Left hindlimb (tissue), 1 donor: ENCODE measurements at places on chromosomes 12 and 14.

GRCh38 chr12:11744410-11744801 lies 94.9 kb downstream of the ETV6 start:
- no peak for DNase-seq

- no peak for DNase-seq
Measured at GRCh38 chr14:33477797-33478196, 473.1 kb downstream of the EGLN3 start.

DNA sequence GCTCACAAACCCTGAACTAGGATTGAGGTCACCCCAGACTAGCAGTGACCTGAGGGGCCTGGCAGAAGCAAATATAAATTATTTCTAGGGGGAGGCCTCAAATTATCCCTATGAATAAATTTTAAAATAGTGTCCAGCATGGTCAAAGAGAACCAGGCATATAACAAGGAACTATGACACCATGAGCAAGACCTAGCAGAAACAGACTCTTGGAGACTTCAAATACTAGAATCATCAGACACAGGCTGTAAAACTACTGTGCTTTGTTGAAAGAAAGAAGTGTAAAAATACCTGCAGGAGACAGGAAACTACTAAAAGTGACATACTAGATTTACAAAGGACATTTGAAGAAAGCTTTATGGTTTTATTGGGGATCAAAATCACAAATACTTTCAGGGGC lies 3.2 kb upstream of the BCL7A start:
- DNase-seq: no peak

DNA sequence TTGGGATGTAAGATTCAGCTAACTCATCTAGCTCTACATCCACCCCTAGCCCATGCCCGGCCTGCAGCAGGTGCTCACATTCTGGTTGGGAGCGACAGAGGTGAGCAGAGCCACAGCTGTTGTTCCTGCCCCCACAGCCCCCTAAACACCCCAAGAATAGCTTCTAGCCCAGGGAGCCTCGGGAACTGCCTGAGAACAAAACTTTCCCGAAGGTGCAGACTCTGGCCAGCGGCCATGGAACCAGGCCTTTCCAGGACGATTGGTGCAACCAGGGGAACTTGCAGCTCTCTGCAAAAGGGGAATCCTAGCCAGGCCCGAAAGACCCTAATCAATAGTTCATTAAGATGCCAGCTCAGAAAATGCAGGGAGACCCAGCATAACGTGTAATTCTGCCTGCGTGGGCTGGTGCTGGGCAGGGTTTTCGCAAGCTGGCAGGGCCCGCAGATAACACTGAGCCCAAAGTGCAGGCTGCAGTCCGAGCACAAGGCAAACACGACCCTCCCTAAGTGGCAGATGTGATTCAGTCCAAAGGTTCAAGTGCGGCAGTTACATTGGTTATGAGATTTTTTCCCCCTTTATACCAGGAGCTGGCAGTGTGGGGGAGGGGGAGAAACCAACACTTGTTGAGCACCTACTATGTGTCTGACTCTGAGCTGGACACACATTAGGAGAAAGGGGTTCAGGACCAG lies 122.5 kb upstream of the MAP1LC3B2 start:
- DNase-seq: no peak

DNA sequence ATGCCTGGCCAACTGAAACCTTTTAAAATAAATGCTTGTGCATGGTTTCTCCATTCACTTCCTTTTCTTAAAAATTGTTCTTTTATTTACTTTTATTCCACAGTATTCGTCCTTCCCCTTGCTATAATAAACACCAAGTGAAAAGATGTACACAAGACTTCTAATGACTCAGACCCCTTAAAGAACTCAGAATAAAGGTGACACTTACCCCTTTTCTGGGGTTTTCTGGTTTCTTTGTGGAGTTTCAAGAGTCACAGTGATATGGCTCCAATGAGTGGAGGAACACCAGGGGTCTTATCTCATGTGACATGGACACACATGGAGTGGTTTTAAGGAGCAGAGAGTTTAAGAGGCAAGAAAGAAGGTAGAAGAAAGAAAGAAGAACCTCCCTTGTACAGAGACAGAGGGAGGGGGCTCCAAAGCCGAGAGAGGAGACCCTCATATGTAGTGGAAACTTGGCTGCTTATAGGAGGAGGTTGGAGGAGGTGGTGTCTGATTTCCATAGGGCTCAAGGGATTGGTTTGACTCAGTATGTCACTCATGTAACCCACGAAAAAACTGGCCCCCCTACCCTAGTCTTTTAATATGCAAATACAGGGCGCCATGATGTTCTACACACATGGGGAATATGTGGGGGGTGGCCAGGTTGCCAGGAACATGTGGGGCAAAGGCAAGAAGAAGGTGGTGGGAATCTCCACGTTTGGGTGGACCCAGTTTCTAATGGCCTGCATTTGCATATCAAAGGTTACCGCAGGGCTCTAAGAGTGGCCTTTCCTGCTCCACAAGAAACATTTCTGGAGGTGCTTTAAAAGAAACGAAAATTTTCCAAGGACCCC lies 22.1 kb upstream of the CD69 start:
- no peak for DNase-seq

DNA sequence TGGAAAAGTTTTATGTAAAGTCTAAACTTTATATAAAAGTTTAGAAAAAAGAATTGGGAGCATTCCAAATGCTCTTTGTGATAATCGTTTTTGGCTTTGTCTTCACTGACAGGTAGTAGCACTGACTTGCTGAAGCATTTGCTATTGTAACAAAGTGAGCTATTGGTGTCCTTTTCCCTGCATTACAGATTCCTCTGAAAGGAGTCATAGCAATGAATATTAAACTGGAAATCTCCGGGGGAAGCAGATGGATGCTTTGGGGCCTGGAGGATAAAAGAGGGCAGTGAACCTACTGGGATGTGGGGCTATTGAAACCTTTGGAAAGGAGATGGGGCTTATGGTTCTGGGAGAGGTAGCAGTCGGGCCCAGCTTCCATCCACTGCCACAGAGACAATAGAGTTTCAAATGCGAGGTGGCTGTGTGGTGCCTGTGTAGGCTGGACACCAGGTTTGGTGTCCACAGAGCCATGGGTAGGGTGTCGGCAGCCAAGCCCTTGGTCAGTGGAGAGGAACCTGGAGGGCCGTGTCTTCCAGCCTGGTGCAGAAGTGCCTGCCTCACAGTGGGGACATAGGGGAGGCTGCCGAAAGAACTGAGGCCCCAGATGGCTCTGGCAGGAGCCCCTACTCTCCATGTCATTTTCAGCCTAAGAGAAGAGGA lies 10.1 kb downstream of the GSG1 start:
- DNase-seq: no peak

DNA sequence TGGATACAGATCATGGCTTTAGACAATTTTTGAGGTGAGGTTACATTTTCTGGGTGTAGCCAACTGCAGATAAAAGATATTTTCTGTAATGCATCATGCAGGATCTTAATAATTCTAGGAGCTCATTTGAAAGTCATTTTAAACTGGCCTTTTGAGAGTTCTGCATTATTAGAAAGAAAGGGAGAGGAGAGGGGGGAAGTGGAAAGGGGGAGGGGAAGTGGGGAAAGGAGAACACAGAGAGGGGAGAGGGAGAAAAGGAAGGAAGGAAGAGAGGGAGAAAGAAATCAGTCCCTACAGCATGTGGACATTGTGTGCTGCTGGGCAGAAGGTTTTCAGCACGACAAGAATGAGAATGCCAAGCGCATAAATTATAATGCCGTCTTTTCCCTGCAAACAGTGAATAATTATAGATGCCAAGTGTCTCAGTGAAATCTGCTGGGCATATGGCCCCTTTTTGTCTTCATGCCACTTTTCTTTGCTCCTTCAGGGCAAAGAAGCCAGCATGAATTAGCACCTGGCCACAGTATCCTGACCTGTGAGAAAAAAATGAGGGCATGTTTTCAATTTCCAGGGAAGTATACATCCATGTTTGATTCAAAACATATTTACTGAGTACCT lies 22.7 kb upstream of the PPP2R5C start:
- DNase-seq: no peak

- DNase-seq: no peak
Measured at GRCh38 chr14:75329369-75329768, 50.7 kb downstream of the FOS start.

DNA sequence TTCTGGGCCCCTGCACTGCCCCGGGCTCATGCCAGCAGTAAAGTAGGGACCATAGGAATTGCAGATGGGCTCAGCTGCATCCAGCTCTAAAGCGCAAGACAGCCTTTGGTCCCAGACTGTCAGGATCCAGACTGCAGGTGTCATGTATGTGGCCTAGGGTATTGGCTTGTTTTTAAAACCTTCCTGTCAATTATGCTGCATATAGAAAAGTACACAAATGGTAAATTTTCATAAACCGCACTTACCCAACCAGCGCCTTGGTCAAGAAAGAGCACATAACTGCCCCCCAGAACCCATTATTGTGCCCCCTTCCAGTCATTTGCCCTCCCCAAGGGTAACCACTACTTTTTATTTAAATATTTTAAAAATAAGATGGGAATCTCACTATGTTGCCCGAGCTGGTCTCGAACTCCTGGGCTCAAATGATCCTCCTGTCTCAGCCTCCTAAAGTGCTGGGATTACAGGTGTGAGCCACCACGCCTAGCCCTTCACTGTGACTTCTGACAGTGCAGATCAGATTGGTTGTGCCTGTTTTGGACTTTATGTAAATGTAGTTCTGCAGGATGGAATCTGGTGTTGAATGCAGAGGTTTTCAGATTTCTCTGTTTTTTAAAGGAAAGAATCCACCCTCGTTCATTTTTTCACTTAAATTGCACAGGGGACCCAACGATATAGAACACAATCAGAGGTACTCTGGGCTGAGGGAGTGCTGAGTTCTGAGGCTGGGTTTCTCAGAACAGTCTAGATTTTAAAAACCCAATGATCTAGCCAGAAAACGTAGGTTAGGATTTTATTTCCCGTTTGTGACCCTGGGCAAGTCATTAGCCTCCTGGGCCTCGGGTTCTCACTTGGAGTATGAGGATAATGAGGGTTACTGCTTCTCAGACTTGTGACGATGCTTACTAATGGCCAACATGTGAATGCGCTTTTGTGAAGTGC lies 6.7 kb downstream of the NR4A1 start:
- DNase-seq: no peak

DNA sequence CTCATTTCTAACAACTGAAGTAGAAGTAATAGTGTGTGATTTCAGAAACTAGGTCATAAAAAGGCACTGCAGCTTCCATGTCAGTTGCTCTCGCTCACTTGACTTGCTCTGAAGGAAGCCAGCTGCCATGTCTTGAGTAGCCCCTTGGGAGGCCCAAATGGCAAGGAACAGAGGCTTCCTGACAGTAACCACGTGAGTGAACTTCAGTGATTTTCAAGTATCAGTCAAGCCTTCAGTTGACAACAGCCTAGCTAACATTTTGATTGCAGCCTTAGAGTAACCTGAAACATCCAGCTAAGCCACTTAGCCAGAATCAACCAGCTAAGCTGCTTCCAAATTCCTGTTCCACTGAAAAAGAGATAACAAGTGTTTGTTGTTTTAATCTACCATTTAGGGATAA lies 26.7 kb downstream of the TOGARAM1 start:
- DNase-seq: no peak

- DNase-seq: no peak
Measured at GRCh38 chr14:36194663-36195062, 18.1 kb upstream of the PTCSC3 start.

- no peak for DNase-seq
Measured at GRCh38 chr14:64695071-64695470, 9.2 kb upstream of the PLEKHG3 start.

- peak; percentile 85 for DNase-seq
Measured at GRCh38 chr12:49187184-49187583, 1.7 kb downstream of the TUBA1A start.

DNA sequence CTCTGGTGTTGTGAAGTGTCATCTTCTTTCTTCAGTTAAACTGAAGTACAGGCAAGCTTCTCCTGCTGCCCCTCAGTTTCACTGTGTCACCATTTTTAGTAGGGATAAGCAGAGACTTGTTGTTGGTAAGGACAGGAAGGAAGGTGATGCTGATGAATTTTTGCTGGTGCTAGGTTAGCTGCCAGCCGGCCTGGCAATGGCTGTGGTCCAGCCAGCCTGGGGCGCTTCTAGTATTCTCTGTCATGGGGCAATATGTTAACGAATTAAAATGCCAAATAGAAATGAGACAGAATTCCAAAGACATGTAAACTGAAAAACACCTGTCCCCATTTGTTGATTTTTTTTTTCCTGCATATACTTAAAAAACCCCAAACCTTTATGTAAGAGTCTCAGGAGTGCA lies 602.9 kb downstream of the DIO2 start:
- DNase-seq: no peak

DNA sequence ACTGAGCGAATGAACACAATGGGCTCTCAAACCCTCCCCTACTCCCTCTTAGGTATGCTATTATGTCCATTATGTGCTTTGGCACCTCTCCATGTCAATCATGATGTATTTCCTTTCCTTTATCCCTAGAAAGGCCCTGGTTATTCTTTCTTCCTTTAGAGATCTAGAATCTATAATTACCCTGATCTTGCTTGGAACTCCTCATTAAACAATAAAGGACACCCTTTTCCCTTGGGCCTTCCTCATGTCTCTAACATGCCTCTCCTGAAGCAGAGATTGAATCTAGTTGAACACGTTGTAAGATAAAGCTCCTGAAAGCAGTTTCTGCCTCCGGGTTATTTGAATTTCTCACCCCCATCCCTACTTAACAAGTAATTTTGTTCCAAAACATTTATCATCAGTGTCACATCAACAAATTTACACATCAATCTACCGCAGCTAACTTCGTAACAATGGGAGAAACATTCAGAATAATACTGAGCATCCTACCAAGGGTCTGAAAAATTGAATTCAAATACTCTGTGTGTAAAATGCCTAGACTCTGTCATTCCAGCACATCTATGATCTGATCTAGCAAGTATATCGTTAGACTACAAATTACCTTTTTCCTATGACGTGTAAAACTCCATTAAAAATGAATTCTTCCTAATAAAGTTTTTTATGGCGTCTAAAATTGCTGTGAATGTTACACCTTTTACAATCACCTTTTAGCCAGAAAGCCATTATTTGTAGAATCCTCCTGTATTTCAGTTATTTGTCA lies 5.4 kb downstream of the USP44 start:
- no peak for DNase-seq

DNA sequence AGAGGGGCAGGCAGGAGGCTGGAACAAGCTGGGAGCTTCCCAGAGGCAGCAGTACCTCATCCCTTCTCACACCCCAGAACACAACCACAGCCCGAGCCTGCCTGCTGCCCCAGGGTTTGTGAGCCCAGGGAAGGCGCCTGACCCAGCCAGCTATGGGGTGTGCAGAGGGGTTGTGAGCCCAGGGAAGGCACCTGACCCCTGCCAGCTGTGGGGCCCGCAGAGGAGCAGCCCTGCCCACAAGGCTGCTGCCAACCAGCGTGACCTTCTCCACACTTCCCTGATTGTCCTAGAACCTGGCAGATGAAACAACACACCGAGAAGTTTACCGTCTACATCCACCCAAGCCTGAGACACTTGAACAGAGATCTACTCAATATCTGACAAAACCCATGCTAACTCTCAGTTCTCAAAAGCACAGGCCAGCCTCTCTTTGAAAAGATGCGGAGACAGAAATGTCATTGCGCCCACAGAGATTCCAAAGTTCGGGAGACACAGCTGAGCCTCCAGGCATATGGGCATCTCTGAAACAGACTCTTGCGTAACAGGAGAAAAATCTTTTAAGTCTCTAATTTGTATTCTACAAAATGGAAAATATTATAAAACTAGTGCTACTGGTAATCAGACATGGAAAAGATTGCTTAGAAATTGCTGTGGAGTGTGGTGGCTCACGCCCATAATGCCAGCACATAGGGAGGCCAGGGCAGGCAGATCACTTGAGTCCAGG lies 47.3 kb downstream of the SFSWAP start:
- no peak for DNase-seq

GRCh38 chr12:132021965-132022364 lies 72.2 kb downstream of the EP400 start:
- no peak for DNase-seq

- DNase-seq: no peak
Measured at GRCh38 chr14:76638841-76639240, 122.4 kb upstream of the VASH1 start.

GRCh38 chr12:45660330-45660729 lies 69.2 kb upstream of the ARID2 start:
- DNase-seq: no peak
